ENCODE measurements at places on chromosomes 5 and 9.

GRCh38 chr9:133636902-133637301 lies 739 bp downstream of the DBH start:
- no peak for DNase-seq

DNA sequence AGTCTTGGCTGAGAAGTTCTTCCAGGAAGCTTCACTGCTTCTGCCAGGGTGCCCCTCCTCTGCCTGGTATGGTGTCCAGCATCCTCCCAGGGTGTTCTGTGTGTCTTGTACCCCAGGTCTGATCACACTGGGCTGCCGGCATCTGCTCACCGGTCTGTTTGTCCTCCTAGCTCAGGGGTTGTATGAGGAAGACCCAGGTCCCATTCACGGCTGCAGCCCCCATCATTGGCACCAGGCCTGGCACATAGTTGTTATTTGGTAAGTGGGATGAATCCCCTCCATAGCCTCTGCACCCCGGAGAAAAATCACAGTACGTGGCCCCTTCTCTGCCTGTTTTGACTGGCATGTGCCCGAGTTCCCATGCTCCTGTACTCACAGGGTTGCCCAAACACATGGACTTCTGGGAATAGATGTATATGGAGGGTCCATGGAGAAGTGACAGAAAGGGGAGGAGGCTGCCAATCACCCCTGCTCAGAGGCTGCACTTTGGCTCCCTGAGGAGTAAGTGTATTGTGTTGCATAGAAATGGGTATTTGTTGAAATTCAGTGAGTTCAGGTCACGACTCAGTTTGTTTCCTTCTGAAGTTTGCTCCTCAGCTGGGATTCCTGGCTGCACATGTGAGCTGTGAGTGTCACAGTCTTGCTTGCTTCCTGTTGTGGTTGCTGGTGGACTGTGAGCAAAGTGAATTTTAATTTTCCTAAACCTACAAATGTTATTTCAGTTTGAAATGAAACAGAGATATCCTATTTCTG lies 96.2 kb downstream of the HSPA4 start:
- DNase-seq, result no peak

- no peak for DNase-seq
Observed at GRCh38 chr5:135660826-135661575, 82.2 kb upstream of the CXCL14 start.

DNA sequence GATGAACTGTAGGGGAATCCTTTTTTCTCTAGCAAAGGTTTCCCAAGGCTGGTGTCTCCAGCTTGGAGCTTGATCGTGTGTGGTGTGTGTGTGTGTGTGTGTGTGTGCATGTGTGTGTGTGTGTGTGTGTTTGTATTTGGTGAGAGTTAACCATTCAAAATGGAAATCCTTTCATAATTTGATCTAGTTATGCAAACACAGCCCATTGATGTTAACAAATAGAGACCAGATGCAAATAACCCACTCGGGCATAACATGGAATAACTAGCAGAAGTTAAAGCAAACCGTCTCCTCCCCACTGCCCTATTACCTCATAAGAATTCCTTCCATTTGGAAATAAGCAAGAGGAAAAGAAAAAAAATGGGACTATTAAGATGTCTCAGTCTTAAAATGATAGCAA lies 24.9 kb upstream of the ZSWIM6 start:
- DNase-seq, result no peak

DNA sequence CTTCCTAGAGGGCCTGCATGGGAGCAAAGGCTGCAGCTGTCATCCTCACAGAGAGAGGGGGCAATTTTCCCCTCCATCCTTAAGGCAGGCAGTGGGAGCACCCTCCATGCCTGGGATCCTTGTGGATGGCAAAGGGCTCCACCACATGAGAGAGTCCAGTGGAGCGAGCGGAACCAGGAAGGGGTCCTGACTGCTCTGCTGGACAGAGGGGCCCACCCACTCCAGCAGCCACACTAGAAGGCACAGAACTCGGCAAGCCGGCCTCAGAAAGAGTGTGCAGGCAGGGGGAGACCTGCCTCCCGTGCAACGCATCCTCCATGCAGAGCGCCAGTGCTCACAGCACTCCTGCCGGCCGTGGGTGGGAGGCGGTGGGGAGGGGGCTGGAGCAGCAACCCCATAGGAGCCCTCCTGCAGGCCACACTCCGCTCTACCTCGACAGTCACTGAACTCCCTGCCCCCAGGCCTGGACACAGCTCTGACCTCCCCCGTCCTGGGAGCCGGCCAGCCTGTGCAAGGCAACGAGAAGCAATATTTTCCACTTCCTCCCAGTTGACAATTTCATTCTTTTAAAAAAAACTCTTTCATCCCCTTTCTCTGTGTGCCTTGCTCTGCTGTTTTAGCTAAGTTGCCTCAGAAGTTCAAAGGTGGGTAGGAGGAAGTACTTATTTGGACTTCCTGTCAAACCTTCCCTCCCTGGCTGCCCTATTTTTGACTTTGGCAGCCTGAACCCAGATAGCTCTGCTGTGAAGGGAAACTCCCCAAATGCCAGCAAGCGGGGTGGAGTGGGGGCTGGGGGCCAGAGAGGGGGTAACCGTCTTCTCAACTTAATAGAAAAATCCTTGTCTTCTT lies 5.3 kb upstream of the LCP2 start:
- DNase-seq, result no peak

- no peak for DNase-seq
Observed at GRCh38 chr5:117082977-117083376, 508.4 kb upstream of the SEMA6A start.

DNA sequence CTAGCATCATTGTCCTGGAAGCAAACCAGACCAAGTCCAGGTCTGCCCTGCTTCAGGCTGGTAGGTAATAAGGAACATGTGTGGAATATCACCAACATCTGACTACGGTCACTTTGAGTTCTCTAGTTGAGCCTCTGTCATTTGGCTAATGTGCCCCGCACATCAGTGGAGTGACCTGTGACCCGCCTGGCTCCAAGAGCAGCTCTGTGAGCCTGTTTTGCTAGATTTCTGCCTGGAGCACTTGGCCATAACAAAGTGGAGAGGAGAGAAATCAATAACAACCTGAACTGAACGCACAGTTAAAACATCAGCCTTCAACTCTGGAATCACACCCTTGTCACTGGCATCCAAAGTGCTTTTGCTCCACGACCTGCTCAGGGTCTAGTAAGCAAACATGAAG lies 115.7 kb downstream of the PPP2R2B start:
- no peak for DNase-seq

DNA sequence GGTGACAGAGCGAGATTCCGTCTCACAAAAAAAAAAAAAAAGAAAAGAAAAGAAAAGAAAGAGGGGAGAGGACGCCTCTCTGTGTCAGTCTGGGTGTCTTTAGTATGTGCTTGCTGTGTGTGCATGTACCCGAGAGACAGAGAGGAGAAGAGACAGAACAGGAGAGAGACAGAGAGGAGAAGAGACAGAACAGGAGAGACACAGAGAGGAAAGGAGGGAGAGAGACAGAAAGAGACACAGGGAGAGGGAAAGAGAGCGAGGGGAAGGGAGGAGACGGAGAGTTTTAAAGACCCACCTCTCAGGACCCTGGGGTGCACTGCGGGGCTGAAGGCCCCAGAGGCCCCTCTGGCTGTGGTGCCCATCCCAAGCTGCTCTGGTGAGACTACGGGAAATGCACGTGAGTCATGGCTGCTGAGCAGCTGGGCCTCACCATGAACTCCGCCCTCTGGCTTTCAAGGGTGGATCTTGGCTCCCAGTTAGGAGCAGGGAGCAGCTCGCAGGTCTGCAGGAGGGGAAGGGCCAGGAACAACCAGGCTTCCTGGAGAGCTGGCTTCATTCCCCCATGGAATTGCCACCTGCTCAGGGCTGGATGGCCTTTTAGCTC lies 7.9 kb downstream of the SLC6A3 start:
- DNase-seq, result no peak

- no peak for DNase-seq
Observed at GRCh38 chr9:33125871-33126823, 41.0 kb downstream of the B4GALT1 start.

- DNase-seq, result no peak
Observed at GRCh38 chr9:129889941-129890717, 54.9 kb downstream of the USP20 start.

- DNase-seq, result no peak
Observed at GRCh38 chr5:43305948-43306565, 7.2 kb downstream of the HMGCS1 start.

GRCh38 chr9:11702548-11702947 lies 990.6 kb upstream of the TYRP1 start:
- no peak for DNase-seq

DNA sequence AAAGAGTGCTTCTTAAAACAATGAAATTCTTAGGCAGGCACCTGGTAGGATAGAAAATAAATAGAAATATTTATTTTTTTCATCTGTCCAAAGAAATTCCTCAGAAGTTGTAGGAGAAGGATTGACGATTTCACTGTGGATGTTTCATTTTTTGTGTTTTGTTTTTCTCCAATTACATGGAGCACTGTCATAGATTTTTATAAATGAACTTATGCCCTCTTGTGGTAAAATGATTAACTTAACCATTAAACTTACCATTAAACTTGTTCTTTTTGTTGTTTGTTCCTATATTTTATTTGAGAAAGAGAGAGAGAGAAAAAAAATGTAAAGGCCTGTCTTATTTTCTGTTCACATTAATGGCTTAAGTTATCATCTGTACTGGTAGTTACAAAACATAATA lies 339.2 kb downstream of the PRR16 start:
- DNase-seq, result no peak

GRCh38 chr9:35847792-35848572 lies 19.0 kb downstream of the TMEM8B start:
- DNase-seq, result no peak

DNA sequence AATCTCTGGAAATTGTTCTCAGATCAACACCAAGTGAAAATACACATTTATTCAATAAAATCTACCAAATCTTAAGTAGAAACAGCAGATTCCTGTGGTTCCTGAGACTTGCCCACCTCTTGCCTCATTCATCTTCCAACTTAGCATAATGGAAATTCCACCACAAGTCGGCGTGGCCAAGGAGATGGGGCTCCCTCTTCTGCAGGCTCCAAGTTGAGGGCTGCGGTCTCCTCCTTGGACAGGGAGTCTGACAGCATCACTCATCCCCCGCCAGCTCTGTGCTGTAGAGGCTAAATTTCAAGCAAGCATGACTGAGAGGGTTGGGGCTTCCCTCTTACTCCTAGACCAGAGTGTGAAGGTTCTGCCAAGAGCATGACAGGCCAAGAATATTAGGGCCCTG lies 273.7 kb downstream of the DIRAS2 start:
- no peak for DNase-seq

GRCh38 chr5:154754460-154755360 lies 467 bp upstream of the LARP1 start:
- DNase-seq, result peak; percentile 94

DNA sequence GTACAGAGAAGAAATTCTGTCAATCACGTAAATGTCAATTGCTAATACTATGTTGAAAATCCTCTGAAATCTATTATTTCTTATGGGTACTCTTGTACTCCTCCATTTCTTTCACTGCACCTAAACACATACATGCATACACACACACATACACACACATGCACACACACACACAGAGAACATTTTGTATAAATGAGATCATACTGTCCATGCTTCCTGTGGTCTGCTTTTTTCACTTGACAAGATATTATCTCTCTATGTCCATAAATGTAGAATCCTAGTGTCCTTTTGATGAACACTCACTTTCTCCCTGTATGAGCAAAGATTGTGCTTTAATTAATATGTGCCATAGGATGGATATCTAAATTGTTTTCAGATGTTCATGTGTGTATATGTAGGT lies 32.7 kb upstream of the TLR4 start:
- no peak for DNase-seq

GRCh38 chr5:56329652-56330051 lies 96.5 kb upstream of the ANKRD55 start:
- DNase-seq, result no peak

GRCh38 chr5:89282554-89283510 lies 399.8 kb upstream of the MEF2C start:
- DNase-seq, result no peak

- no peak for DNase-seq
Observed at GRCh38 chr9:26814799-26815198, 77.8 kb downstream of the CAAP1 start.

DNA sequence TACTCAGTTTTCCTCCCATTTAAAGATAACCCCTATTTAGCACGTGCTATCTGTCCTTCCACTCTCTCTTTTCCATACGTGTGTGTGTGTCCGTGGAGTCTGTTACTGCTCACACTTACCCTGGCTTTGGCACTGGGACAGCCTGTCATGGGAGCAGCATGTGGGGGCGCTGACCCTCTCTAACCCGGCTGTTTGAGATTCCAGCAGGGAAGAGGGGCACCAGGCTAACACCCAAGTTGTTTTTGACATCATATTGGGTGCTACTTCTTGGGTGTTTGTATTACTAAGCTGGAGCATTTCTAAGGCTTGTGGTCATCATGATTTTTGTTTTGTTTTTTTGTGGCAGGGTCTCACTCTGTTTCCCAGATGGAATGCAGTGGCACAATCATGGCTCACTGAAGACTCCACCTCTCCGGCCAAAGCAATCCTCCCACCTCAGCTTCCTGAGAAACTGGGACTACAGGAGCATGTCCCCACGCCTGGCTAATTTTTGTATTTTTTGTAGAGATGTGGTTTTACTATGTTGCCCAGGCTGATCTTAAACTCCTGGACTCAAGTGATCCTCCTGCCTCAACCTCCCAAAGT lies 56.9 kb upstream of the SIMC1 start:
- DNase-seq, result no peak

- no peak for DNase-seq
Observed at GRCh38 chr5:7464182-7464581, 68.2 kb downstream of the ADCY2 start.

Data from T1000 (cell line).